ENCODE measurements at places on chromosomes 1 and 21.
A peak's percentile ranks its signal among the peaks of the same experiment; 100 is the strongest.

GRCh38 chr1:199690496-199690895 lies 337.0 kb upstream of the NR5A2 start:
- no peak for DNase-seq

DNA sequence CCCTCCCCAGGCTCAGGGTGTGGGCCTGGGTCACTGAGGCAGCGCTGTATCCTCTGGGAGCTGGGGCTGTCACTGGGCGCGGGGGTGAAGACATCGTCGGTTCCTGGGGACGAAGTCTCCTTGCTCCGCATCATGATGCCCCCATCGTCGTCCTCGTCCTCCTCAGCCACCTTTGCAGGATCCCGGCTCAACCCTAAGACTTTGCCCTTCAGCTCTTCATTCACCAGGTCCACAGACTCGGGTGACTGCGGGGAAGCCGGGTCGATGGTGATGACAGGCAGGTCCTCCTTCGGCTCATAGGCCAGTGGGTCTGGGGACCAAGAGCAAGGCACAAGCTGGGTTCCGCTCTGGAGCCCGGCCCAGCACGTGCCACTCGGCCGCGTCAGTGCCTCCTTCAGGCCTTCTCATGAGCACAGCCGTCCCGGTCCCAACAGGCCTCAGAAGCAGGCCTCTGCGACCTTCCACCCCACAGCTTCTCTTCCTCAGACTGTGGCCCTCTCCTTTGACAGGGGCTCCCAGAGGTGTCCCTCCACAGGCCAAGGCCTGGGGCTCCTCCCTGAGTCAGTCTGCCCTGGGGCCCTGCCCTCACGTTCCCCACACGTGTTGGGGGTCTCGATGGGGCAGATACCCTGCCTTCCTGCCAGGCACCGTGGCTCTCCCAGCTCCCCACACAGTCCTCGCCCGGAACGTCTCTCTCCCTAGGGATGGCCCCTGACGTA lies 54.4 kb downstream of the SLC9A1 start:
- no peak for DNase-seq

- peak; percentile 49 for DNase-seq
Observed at GRCh38 chr1:2148691-2149090, 45.9 kb downstream of the FAAP20 start.

DNA sequence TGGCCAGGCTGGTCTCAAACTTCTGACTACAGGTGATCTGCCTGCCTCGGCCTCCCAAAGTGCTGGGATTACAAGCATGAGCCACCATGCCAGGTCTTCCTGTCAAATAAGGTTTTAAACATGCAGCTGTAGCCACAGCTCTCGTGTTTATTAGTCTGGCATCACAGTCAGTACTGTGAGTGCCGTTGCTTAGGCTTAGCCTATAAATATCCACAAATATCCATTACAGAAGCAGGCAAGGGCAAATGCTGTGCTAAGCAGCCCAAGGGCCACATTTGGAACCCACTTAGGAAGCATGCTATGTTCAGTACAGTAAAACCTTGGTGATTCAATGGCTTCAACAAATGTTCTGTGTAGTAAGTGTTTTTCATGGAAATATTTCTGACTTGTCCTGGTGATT lies 75.9 kb downstream of the KIF1B start:
- no peak for DNase-seq

DNA sequence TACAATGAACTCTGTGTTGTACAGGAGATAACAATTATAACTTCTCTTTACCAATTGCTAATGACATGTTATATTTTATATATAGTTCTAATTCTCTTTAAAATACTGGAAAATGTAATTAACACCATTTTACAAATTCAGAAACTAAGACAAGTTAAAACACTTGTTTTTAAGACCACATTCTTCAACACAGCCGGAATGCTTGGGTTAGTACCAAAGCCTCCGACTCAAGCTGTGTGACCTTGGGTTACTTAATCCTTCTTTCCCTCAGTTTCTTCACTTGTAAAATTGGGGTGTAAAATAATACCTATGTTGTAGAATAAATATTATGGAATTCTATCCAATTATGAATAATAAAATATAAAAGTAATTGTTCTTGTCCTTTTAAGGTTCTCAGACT lies 378.7 kb downstream of the USH2A start:
- no peak for DNase-seq

GRCh38 chr1:3641046-3641760 lies 8.7 kb downstream of the WRAP73 start:
- DNase-seq = no peak

DNA sequence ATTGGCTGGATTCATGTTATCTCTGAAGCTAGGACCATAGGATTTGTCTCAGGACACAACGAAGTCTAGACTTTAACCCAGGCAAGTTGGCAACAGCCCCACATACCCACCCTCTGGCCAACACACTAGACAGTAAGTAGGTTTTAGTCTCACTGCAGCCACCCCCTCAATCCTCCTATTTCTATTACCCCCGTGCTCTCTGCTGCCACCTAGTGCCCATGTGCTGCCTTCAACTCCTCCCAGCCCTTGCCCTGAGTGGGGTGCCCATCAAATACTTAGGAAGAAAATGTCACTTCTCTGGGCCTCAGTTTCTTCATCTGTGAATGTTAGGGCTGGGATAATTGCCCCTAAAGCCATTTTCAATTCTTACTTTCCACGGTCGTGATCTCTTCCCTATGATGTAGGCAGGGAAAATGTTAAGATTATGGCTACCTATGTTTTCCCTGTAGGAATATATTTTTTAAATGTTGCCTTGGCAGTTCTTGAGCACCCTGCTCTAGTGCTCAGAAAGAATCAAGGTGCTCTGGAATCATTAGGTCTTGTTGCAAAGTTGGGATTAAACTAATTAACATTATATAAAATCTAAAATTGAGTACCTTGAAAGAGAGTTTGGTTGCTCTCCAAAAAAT lies 213.0 kb downstream of the LMX1A start:
- peak; percentile 56 for DNase-seq

DNA sequence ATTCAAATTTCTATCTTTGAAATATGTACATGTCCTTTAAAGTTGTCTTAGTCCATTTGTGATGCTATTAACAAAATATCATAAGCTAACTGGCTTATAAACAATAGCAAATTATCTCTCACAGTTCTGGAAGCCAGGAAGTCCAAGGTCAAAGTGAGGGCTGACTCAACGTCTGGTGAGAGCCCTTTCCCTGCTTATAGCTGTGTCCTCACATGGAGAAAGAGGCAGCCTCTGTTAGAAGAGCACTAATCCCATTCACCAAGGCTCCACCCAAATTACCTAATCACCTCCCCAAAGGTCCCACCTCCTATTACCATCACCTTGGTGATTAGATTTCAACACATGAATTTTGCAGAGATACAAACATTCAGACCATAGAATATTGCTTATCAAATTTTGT lies 450.1 kb upstream of the BEND5 start:
- no peak for DNase-seq

DNA sequence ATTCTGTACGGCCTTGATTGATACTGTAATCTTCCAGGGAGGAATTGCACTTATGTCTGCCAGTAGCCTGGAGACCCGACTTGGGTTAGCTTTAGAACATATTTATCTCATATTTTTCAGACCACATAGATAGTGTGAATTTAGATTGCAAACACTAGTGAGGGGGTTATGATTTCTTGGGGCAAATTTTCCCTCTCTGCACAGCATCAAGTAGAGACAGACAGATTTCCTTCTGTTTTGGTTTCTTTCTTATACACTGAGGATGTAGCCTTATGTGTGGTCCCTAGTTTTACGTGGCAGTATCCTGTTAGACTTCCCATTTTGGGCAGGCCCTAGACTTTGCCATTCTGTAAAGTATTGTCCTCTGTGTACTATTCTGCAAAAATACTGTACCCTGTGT lies 29.0 kb downstream of the SOAT1 start:
- no peak for DNase-seq

GRCh38 chr1:79295967-79296366 lies 289.4 kb upstream of the ADGRL4 start:
- no peak for DNase-seq

- DNase-seq = no peak
Observed at GRCh38 chr1:53279296-53280200, 41.2 kb upstream of the MAGOH start.

DNA sequence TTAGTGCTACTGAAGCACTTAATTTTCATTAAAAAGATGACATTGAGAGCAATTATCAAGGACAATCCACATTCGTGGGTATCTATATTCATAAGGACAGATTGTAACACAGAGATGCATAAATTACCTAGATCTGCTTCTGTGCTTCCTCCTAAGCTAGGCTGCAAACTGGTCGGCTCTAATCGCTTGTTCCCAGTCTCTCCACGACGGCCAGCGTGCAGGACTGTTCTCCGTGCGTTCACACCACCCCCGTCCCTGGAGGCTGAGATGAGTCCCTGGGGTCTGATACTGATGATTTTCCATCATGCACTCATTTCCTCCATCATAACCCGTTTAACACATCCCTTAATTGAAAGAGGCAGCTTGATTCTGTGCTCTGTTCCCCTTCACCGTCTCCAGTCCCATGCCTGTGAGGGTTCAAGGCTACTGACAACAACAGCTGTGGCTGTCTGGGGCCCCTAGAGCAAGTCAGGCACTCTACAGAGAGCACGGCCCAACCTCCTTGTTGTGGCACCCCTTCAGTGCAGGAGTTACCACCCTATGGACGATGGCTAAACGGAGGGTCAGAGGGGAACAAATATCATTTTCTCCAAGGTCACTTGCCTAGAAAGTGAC lies 469.6 kb downstream of the NPHP4 start:
- DNase-seq = no peak
